CD8-positive, alpha-beta T cell (primary cell): ENCODE measurements at places on chromosomes 16 and 17.

GRCh38 chr16:21603928-21604327 is 4.6 kb downstream of the METTL9 start:
- no peak for DNase-seq

GRCh38 chr16:20995711-20996110 is 95.1 kb downstream of the LYRM1 start:
- DNase-seq: no peak

DNA sequence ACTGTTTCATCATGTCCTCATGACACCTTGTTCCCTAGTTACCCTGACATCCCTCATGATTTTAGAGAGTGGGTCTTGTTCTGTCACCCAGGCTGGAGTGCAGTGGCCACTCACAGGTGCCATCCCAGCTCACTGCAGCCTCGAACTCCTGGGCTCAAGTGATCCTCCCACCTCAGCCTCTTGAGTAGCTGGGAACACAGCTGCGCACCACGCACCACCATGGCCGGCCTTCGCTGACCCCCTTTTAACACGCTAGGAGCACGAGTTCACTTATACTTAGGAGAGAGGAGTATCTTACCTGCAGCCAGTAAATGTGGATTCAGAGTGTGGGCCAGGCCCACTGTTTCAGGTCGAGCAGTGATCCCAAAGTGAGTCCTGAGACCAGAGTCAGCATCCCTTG is 21.4 kb downstream of the NT5M start:
- DNase-seq: no peak

GRCh38 chr17:2695961-2696760 is 15.4 kb downstream of the CLUH start:
- DNase-seq: no peak

DNA sequence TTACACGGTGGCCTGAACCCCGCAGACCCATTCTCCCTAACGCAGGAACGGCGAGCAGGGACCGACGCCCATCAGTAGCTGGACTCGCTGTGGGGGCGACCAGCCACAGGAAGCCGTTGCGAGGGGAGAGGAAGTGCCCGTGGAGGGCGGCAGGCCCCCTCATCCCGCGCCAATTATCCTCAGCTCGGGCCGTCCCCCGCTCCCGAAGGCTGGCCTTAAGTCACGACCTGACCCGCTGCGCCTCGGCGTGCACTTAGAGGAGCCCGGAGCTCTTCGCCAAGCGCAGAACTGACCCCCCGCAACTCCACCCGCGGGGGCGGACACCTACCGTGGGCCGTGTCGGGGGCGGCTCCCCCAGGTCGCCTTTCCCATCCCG is 401 bp downstream of the ARL16 start:
- DNase-seq: no peak

DNA sequence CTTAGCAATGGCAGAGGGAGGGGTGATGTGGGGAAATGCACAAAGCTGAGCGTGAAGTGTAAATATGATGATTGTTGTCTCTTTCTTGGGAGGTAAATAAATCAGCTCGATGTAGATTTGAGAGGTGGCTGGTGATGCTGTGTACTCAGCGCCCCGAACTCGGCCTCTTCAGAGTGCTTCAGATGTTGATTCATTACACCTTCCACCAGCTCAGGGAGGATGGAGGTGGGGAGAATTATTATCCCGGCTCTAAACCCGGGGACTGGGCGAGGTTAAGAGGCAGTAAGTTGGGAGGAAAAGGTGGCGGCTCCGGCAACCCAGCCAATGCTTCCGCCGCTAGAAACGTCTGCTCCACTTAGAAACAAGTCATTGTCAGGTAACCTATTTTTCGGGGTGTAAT is 86.5 kb downstream of the RPA1 start:
- no peak for DNase-seq

DNA sequence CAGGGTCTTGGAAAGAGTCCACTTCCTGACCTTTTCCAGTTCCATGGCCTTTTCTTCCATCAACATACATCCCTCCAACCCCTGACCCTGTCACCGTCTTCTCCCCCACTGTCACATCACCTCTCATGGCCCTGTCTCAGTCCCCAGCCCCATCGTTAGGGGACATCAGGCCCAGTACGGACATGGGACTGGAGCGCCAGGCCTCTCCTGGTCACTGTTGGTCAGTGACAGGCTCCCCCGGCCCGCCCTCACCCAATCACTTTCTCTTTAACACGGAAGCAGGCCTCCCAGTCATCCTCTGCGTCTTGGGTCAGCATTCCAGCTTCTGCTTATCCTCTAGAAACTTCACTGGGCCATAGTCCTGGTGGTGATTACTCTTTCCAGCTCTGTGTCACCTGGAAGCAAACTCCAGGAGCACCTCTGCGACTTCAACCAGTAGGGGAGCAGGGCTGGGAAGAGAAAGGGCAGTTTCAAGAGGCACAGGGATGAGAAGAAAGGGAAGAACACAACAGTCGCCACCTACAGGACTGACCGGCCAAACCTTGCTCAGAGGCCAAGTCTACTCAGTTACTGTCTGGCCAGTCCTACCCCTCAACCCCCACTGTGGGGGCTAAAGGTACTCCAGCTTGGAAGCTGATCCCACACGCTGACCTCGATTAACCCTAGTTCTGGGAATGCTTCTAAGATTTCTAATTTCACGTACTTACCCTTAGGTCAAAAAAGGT is 15.9 kb upstream of the ICAM2 start:
- DNase-seq: no peak

DNA sequence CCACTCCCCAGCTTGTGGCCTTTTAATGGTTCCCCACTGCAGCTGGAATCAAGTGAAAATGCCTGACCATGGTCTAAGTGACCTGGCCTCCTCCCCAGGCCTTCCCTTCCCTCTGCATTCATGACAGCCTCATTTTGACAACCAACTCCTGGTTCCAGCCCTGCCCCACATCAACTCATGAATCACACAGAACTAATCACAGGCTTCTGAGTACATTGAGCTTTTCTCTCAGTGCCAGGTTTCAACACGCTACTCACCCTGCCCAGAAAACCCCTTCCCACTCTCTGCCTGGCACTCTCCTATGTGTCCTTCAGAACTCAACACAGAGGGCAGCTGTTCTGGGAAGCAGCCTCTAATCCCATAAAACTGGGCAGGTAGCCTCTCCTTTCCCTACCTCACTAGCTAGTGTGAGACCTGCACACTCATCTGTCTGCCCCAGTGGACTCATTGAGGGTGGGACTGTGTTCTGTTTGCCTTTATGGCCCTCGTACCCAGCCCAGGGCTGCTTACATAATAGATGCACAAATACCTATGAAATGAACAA is 313.6 kb downstream of the GRIN2A start:
- no peak for DNase-seq

DNA sequence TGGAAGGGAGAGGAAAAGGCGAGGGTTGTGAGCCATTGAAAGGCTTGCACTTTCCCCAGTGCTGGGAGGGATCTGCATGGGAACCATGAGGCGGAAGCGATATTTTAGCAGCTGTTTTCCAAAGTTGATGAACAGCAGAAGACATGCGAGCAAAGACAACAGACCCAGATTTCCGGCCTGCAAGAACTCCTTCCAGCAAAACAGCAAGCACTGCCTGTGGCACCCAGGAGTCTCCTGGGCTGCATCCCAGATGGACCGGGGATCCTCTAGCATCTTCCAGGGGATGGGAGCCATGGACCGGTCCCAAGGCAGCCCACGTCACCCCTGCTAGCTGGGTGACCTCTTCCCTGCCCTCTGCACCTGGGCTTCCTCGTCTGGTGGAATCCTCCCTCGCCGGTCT is 162.8 kb downstream of the IRF8 start:
- DNase-seq: no peak

GRCh38 chr16:1781254-1781653 is 1.1 kb downstream of the SPSB3 start:
- no peak for DNase-seq

DNA sequence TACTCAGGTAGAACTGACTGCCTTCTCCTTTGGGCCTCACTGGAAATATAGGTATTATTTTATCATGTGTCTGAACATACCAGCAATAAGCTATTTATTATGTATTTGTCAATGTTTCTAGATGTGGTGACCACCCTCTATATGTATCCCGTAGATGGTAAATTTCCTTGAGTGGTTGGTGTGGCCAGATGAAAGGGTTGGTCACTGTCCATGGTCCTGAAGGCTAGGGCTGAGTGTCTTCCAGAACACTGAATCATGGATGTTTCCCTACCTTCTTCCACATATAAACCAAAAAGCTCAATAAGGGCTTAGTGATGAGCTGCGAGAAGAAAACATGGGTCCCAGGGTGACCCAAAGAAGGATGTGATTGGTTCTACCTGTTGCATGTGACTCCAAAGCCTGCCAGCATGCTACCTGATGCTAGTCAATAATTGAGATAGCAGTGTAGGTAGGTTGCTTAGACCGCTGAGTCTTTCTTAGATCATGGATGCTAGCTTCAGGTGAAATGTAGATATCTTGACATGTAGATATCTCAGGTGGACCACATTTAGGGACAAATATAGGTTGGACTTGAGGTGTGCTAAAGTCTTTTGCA is 150.3 kb downstream of the ASIC2 start:
- no peak for DNase-seq

- DNase-seq: no peak
These were observed 9.4 kb upstream of the ELAC2 start for GRCh38 chr17:13027246-13027645.

GRCh38 chr17:21475571-21475970 is 99.4 kb downstream of the KCNJ12 start:
- no peak for DNase-seq

GRCh38 chr16:66264311-66265047 is 102.0 kb upstream of the CDH5 start:
- no peak for DNase-seq

DNA sequence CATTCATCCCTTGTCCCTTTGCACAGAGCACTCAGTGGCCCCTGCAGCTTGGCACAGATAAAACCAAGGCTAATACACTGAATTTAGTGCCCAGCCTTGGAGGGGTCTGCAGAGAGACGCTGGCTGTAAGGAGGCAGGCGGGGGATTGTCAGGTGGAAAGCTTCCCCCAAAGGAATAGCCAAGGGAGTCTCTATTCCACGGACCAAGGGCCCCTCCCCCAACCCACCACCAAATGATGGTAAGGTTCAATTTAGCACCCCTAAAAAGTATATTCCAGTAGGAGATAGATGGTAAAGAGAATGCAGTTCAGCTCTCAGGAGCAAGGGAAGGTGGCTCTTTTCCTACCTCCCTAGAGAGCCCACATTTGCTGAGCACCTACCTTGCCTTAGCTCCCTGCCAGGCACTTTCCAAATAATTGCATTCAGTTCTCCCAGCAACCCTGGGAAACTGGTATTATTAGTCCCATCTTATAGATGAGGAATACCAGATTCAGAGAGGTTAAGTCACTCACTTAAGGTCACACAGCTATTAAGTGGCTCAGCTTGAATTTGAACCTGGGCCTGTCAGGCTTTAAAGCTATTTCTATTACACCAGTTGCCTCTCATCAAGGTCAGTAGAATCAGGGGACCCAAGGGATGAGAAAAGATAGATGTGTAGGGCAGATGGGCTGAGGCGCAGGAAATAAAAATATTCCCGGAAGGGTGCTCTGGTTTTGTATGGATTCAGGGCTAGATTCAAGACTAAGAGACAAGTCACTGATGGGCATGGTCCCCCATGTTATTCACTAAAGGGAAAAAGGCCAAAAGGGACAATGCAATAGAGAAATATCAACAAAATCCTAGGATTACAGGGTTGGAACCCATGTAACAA is 20.0 kb upstream of the ZFHX3 start:
- no peak for DNase-seq

DNA sequence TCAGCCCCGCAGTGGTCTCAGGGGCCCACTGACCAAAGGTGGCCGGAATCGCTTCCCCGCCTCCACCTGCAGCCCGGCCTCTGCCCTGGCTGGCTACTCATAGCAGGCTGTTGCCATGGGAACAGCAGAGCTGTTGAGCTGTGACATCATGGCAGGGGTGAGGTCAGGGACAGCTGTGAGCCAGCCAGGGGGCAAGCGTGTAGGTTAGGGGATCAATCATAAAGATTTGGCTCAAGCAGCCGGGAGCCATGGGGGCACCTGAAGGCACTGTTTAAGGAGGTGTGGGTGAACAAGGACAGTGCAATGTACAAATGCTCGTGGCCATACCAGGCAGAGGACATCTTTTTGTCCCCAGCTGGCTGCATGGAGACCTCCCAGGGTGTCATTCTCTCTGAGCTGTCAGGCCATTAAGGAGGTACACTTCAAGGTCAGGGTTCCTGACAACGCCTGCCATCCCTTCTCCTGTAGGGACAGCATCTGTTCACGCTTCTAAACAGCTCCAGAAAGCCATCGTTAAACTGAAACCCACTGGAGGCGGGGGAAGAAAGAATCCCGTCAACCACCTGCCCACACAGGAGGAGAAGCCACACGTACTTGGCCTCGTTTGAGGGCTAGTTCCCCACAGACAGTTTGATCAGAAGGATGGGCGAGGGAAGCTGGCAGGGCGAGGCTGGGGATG is at the start of gene CEP295NL:
Gene CEP295NL (minus strand): TSS at position 101 of the 679 bp plus-strand sequence. CDS start 1,373 bp downstream, outside the sequence.
- no peak for DNase-seq

- DNase-seq: peak; percentile 97
These were observed at the start of gene USP32 for GRCh38 chr17:60392042-60392844. Gene USP32, minus strand, starts transcription at chr17:60392133. Its CDS starts 194 bp downstream, at chr17:60391939.

GRCh38 chr17:72249441-72249840 is 128.6 kb downstream of the SOX9 start:
- DNase-seq: no peak

- no peak for DNase-seq
These were observed 91.1 kb downstream of the ANKFN1 start for GRCh38 chr17:56244268-56244890.

DNA sequence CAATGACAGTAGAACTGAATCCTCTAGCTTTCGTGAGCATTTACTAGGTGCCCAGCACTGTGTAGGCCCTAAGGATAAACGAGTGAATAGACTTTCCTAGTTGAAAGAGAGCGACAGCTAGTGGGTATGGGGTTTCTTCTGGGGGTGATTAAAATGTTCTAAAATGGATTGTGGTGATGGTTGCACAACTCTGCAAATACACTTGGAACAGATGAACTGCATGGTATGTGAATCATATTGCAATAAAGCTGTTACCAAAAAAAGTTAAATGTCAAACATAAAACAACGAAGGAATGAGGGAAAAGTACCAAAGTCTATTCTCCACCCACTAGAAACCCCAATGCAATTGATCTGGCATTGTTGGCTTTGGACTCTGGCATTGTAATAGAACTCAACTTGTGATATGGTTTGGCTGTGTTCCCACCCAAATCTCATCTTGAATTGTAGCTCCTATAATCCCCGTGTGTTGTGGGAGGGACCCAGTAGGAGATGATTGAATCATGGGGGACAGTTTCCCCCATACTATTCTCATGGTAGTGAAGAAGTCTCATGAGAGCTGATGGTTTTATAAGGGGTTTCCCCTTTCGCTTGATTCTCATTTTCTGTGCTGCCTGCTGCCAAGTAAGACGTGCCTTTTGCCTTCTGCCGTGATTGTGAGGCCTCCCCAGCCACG is 70.5 kb downstream of the MARF1 start:
- DNase-seq: no peak
